ENCODE measurements at places on chromosomes 5 and 9.

GRCh38 chr9:116837018-116837989, 150.2 kb downstream of the TRIM32 start:
- no peak for DNase-seq

DNA sequence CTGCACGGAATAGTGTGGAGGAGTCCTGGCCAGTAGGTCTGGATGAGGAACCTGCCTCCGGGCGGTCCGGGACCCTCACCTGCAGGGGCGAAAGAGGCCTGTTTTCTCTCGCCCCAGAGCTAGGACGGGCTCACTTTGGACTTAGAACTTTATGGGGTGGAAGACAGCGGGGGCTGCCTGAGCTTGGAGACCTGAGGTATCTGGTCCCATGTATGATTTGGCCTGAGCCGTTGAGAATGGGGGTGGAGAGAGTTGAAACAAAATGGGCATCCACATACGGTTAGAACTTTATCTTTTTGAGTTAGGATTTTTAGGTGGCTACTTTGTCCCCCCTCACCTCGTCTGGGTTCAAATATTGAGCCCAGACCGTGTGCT, 681 bp upstream of the ETF1 start:
- DNase-seq = peak; percentile 86

GRCh38 chr5:2137444-2138050, 254.8 kb upstream of the IRX4 start:
- no peak for DNase-seq

GRCh38 chr9:93947409-93948070, 7.6 kb downstream of the BARX1 start:
- DNase-seq = no peak

DNA sequence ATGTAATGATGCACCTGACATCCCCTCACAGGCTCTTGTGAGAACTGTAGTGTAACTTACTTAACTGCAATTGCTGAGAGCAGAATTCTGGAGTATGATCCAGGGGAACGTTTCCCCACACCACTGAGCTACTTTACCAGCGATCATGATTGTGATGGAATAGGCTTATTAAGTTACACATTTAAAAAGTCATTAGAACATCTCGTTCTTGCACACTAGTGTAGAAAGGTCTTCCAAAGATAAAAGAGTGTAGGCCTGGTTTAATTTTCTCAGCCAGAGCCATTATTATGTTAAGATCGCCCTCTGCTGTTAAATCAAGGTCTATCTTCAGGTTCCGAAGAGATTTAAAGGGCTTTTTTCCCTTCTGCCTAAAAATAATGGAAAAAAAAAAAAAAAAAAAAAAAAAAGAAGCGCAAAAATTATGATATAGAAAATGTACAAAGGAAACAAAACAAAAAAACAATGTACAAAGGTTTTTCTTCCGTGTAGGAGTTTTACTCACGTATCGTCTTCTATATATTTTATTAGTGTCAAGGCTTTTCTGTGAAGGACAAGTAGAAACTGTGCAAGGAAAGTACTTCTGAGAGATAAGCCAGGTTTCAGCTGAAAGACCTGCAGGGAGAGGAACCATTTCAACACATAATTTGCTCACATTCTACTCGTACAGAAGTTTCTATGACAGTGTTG, 18.6 kb upstream of the MOB3B start:
- DNase-seq = peak; percentile 64

GRCh38 chr9:123478160-123478559, 122.2 kb downstream of the CRB2 start:
- no peak for DNase-seq

GRCh38 chr5:181215997-181216989, 6.8 kb upstream of the TRIM41 start:
- DNase-seq = peak; percentile 38

GRCh38 chr5:42020788-42021530, 95.9 kb downstream of the FBXO4 start:
- DNase-seq = peak; percentile 46

DNA sequence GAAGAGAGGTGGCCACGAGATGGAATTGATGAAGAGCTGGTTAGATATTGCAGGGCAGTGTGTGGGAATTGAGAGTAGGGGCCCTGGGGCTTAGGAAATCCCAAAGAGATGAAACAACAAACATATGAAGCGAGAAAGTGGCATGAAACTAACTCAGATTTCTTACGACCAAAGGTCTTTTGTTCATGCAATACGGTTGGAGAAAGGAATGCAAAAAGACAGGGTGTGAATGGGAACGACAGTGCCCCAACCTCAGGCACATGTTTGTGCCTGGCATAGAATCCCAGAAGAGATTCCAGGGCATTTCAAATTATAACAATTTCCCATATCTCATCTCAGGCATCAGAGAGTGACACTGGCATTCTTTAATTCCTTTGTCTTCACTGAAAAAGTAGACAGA, 199.2 kb downstream of the ACTL7B start:
- DNase-seq = no peak

DNA sequence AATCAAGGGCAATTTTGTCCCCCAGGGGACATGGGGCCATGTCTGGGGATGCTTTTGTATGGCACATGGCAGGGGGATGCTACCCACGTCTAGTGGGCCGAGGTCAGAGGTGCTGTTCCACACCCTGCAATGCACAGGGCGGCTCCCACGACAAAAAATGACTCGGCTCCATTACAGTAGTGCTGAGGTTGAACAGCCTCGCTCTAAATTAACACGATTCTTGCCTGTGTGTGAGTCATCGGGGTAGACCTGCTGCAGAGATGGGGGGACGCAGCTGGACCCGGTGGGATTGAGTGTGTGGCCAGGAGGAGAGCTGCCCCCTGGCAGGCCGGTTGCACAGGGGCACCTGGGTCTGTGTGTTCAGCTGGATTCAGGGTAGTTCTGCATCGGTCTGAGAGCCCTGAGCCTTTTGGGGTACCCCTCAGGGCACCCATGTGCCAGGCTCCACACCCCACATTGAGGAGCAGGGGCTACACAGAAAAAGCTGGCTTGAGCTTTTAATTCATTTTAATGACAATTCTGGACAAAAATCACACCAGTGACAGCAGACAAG, 20.0 kb upstream of the COL5A1 start:
- DNase-seq = no peak

- DNase-seq = peak; percentile 23
These were observed 4.7 kb upstream of the GPR151 start for GRCh38 chr5:146520731-146521130.

DNA sequence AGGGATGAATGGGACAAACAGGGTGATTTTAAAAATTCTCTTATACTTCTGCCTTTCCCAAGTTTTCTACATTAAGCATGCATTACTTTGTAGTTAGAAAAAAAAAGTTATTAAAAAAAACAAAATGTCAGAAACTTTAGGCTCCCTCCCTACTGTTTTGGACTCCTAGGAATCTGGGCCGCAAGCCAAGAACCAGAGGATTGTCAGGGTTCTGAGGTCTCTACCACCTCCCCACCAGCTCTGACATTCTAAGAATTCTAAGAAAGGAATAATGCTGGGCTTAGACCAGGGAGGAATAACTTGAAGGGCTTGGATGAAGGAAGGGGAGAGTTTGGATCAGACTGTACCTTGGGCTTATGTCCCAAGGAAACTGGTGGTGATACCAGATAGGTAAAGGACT, 1.1 kb upstream of the ARHGEF39 start:
- DNase-seq = no peak

- no peak for DNase-seq
These were observed 312.8 kb downstream of the NDUFS4 start for GRCh38 chr5:53873235-53873634.

DNA sequence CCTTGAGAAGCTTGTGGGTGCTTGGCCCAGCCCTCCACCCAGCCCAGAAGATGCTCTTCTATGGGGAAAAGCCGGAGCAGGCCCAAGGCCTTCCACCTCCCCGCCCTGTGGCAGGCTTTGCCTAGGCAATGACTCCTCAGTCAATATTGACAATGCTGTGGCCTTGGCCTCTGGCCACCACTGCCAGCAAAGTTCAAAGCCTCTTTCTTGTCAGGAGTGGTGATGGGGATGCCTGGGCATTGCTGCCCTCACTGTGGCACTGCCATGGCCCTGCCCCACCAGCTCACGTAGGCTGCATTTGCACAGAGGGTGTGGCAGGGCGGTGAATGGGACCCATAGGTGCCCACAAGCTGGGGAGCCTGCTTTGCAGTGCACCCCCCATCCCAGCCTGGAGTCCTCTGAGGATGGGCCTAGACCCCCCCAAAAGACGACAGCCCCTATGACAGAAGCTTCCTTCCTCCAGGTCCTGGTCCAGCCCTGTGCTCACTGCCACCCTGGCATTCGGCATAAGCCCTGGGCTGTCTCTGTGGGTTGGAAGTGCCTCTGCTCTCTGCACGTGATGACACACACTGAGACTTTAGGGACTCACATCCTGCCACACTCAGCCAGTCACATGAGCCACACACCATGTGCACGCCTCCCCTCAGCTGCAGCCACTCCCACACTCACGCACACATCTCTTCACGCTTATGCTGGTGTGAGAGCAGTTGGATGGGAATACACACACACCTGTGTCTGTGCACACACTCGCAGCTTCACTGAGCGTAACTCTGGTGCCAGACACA, 31.1 kb downstream of the MORN5 start:
- DNase-seq = peak; percentile 85

GRCh38 chr9:80175286-80176150, 603.8 kb downstream of the TLE4 start:
- peak; percentile 66 for DNase-seq

- DNase-seq = no peak
These were observed 153.6 kb downstream of the TRIO start for GRCh38 chr5:14296533-14297331.

- peak; percentile 28 for DNase-seq
These were observed 570.7 kb upstream of the WWC1 start for GRCh38 chr5:167720676-167721260.

- no peak for DNase-seq
These were observed 86.4 kb downstream of the NR3C1 start for GRCh38 chr5:143316844-143317631.

- DNase-seq = no peak
These were observed 35.6 kb downstream of the FCHO2 start for GRCh38 chr5:72991394-72991793.

- peak; percentile 51 for DNase-seq
These were observed 1.0 kb upstream of the ERCC6L2 start for GRCh38 chr9:95874303-95874988.

- no peak for DNase-seq
These were observed 63.9 kb downstream of the SERINC5 start for GRCh38 chr5:80191991-80192398.

GRCh38 chr9:120336021-120336752, 243.8 kb downstream of the CDK5RAP2 start:
- peak; percentile 34 for DNase-seq

GRCh38 chr5:9617221-9617620, 12.9 kb downstream of the TAS2R1 start:
- DNase-seq = peak; percentile 27

DNA sequence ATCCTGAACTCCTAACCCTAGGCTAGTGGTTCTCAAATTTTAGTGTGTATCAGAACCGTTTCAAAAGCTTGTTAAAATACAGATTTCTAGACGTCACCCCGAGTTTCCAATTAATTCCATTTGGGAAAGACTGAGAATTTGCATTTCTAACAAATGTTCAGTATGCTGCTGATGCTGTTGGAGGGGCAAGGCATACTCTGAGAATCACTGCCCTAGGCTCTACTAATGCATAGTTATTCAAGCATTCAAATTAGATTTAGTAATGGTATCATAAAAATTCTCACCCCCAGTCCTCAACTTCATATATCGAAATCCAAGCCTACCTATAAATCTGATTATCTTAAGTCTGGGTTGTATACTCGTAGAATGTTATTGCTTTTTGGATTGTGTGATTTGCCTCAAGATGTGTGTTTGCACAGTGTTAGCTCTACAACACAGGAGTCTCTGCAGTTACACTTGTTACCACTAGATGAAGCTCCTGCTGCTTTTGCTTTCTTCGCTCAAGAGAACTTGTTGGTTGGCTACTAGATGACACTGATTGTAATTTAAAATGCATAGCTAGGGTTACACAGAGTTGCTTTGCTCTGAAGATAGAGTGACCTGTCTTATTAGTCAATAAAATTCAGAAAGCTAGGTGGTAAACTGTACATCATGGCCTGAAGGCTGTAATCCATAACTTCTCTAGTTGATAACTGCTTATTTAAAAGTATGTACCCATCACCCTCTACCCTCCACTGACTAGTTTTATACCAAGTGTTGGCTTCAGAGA, 7.5 kb upstream of the ERAP2 start:
- DNase-seq = peak; percentile 82

DNA sequence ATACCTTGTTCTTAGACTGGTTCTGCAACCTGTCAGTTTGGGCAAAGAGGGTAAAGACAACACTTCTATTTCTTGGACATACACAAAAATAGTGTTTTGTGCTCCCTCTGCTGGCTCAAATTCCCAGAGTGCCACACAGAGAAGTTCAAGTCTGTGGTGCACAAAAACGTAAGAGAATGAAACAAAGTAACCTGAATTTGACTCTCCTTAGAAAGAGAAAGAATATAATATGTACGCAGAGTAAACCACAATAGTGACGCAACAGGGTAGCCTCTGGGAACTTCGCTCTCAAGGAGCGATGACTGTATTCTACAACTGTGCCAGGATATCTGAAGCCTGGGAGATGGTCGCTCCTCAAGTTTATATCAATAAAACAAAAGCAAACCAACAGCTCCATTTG, 18.5 kb downstream of the DDX31 start:
- peak; percentile 93 for DNase-seq

DNA sequence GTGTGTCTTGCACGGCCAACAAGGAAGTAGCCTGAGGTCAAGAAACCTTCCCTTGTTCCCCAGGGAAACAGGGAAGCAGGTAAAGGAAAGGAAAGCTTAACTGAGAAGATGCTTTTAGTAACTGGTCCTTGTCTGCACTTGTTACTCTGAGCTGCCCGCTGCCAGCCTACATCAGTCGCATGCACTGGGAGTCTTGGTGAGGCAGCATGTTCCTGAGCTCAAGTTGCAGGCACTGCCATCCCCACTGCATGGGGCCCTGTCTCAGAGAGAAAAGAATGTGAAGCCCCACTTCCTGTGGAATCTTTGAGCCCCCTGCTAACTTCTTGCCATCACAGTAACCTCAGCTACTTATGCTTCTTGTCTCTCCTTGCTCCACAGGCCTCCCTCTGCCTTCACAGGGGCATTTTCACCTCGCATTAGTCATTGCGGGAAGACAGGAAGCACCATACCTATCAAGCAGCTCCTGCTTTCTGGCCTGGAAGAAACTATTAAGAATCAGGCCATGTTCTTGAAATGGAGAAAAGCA, 344.1 kb upstream of the ADAMTSL1 start:
- DNase-seq = no peak

GRCh38 chr9:1355656-1356055, 305.5 kb downstream of the DMRT2 start:
- no peak for DNase-seq

GRCh38 chr5:62306896-62307689, 1.1 kb downstream of the KIF2A start:
- peak; percentile 53 for DNase-seq

- DNase-seq = peak; percentile 48
These were observed 17.0 kb downstream of the CTSL start for GRCh38 chr9:87742813-87743428.
